Stimulated activated CD8-positive, alpha-beta memory T cell treated with anti-CD3 and anti-CD28 coated beads, Interleukin-2, amount 100 ng/mL, for 1 hour (primary cell): ENCODE measurements at places on chromosomes 7 and 10.
A peak's percentile ranks its signal among the peaks of the same experiment; 100 is the strongest.

DNA sequence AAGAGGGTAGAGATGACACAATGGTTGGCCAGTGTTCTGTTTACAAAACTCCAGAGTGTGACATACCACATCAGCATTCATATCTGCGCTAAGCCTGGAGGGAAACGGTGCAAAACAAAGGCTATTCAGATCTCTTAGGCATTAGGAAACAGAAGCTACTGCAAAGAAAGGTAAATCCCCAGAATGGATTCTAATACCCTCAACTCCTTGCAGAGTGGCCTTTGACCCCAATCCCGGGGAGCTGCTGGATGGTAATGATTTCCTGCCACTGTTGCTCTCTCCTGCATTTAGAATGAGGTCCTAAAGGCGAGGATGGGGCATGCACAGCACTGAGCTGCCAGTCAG lies 65.2 kb downstream of the AOAH start:
- no peak for DNase-seq

GRCh38 chr10:46288601-46289206 lies 1.9 kb downstream of the ANTXRL start:
- no peak for DNase-seq

- no peak for DNase-seq
These were observed 38.7 kb downstream of the INSYN2A start for GRCh38 chr10:127157506-127158200.

DNA sequence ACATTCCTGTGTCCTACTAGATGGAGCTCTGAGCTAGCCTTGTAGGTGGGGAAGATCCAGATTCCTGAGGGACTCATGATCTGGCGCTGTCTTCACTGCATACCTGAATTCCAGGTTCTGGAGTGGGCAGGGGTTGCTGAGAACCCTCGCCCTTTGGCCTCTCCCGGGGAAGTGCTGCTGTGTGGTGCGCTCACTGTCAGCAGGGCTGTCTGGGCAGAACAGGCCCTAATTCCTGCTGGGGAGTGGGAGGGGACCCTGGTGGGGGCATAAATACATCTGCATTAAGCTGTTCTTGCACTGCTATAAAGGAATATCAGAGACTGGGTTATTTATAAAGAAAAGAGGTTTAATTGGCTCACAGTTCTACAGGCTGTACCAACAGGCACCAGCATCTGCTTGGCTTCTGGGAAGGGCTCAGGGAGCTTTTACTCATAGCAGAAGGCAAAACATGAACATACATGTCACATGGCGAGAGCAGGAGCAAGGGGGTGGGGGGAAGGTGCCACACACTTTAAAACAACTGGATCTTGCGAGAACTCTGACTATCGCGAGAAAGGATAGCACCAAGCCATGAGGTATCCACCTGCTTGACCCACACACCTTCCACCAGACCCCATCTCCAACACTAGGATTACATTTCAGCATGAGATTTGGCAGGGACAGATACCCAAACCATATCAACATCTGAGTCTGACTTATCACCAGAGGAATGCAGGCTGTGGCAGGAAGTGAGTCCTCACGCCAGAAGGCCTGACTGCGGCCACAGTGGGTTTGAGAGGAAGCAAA lies 115.0 kb downstream of the ADCY1 start:
- no peak for DNase-seq

DNA sequence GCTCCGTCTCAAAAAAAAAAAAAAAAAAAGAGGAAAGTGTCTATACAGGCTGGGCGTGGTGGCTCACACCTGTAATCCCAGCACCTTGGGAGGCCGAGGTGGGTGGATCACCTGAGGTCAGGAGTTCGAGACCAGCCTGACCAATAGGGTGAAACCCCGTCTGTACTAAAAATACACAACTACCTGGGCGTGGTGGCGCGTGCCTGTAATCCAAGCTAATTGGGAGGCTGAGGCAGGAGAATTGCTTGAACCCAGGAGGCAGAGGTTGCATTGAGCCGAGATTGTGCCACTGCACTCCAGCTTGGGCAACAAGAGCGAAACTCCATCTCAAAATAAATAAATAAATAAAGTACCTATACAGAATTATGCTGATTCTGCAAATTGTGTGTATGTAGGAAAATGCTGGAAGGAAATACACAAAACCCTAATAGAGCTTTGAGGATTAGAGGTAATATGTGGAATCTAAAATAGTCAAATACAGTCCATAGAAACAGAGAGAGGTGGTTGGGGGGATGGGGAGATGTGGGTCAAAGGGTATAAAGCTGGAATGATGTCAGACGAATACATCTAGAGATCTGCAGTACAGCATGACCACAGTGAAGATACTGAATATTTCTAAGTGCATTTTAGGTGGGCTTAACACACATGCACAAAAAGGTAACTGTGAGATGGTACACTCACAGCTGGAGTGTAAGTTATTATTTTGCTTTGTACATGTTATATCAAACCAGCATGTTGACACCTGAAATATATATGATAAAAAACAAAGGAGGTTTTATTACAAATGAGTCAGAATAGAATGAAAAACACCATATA lies 174.5 kb upstream of the KLF14 start:
- no peak for DNase-seq

- DNase-seq = peak; percentile 7
These were observed 196.8 kb downstream of the SKAP2 start for GRCh38 chr7:26667514-26668133.
